ENCODE measurements at places on chromosomes 16 and 17. TPM values are rescaled to one million over a fixed set of nuclear protein-coding genes. Genes with fewer than 3 reads are reported as not detected.

DNA sequence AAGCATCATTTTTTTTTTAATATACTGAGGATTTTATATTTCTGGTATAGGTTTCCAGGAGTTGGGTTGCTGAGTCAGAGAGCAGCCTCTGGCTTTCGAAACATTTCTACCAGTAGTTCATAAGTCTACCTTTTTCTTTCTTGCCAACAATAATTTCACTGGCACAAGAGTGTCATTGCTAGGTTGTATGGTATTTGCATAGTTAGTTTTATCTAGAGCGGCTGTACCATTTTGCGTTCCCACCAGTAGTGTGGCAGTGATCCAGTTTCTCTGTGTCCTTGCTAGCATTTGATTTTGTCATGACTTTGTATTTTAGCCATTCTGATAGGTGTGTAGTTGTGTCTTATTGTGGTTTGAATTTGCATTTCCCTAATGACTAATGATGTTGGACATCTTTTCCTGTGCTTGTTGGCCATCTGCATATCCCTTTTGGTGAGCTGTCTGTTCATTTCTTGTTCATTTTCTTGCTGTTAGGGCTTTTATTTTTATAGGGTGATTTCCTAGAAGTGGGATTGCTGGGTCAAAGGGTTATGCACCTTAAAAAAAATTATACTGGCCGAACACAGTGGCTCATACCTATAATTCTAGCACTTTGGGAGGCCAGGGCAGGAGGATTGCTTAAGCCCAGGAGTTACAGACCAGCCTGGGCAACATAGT, 39.9 kb downstream of the SNX29 start:
- DNase-seq, result no peak

DNA sequence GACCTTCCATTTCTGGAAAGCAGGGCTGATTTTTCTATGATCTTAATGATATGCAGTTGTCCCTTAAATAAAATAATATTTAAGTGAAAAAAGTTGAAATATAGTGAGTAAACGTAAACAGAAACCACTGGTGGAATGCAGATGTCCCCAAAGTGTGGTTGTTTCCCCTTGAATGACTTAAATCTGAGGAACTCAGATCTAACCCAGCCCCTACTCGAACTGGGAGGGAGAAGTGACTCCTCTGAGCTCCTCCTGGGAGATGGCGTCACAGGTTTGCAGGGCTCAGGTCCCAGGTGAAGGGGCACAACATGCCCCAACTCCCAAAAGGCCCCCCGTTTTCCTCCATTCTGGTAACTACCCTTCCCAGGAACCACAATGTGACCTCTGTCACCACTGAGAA, 142.8 kb downstream of the IRF8 start:
- DNase-seq, result peak; percentile 13

DNA sequence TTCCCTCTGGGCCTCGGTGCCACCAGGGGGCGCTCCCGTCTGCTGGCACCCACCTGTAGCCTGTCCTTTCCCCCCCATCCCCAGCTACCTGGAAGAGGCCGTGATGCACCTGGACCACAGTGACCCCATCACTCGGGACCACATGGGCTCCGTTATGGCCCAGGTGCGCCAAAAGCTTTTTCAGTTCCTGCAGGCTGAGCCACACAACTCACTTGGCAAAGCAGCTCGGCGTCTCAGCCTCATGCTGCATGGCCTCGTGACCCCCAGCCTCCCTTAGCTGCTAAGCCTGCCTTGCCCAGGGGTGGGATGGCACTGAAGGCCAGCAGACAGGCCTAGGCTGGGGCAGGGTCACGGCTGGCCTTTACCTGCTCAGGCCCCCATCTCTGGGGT, 818 bp upstream of the NRN1L start:
- DNase-seq, result no peak

- no peak for DNase-seq
Measured at GRCh38 chr16:2913603-2914002, 1.9 kb downstream of the FLYWCH1 start.

GRCh38 chr16:19169082-19169639, 1.1 kb downstream of the SYT17 start:
- DNase-seq, result no peak

Gene TCAP
- 0.64 TPM for total RNA-seq

Measured in chondrocyte (in vitro differentiated cells).